Foreskin keratinocyte (primary cell): ENCODE measurements at places on chromosomes 3 and 15.

- no peak for DNase-seq
Measured at GRCh38 chr15:60535743-60536142, 56.8 kb upstream of the ICE2 start.

- no peak for DNase-seq
Measured at GRCh38 chr3:152885076-152885475, 50.1 kb downstream of the P2RY1 start.

GRCh38 chr15:62412686-62413085 is 247.6 kb upstream of the C2CD4B start:
- DNase-seq = no peak

DNA sequence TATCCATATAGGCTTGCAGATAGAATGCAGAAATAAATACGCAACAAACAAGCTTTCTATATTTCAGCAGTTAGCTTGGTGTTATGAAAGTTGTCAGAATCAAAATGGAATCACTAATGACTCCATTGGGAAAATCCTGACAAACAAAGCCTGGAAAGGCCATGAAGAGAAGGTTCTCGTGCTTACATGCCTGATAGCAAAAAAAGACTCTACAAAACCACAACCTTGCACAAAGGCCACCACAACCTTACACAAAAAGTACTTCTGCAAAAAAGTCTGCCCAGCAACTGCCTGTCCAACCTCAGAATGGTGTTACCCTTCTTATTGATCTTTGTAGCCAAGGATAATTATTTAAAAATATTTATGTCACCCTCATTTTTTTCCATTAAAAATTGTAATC is 14.4 kb upstream of the PLSCR1 start:
- DNase-seq = no peak

GRCh38 chr3:8629151-8630021 is 15.2 kb downstream of the SSUH2 start:
- peak; percentile 86 for DNase-seq
